ENCODE measurements at places on chromosomes 4 and X.

DNA sequence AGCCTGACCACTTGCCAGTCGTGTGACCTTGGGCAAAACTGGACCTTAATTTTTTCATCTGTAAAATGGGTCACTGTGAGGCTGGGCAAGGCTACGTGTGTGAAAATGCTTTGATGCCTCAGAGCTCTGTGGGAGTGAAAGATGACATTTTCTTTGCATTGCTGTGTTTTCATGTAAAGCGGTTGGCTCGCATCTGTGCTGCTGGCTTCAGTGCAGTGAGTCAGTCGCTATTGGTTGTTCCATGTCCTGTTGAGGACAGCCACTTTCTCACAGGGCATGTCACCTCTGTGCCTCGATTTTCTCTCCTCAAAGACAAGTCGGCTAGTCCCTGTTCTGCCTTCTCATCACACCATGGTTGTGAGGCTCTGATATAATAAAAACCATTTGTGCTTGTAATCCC, 4.4 kb downstream of the MTMR1 start:
- DNase-seq, result no peak

DNA sequence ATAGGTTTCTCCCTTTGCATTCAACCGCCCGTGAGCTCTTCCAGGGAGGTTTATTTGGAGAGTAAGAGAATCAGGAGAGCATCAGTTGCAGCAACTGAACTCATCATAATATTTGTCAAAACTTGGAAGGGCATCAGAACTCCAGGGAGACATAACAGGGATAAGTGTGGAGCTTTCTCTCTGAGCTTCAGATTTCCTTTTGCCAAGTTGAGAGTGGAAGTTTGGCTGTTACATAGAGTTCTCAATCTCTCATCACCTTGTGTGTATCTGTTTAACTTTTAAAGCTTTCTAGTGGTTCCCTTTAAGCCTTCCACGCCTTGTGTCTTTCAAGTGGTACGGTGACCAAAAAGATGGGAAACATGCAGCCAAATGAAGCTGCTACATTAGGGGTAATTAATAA, 18.8 kb downstream of the BMP3 start:
- no peak for DNase-seq

DNA sequence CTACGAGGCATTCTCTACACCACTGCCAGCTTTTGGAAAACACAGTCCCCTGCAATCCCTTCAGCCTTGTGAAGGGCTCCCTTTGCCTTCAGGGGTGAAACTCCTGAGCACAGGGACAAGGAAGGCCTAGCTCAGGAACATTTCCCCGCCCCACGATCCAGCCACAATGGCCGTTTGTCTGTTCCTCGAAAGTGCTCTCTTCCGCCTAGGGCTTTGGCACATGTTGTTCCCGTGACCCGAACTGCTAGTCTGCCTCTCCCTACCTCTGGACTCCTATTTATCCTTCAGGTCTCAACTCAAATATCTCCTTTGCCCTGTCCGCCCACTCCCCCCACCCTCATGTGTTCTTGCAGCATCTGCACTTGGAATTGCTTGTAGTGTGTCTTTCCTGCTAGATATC, 12.1 kb downstream of the FGD1 start:
- DNase-seq, result no peak

- DNase-seq, result no peak
Observed at GRCh38 chrX:137431693-137432488, 134.0 kb upstream of the ZIC3 start.

- DNase-seq, result no peak
Observed at GRCh38 chr4:89248879-89249281, 58.7 kb downstream of the GPRIN3 start.

DNA sequence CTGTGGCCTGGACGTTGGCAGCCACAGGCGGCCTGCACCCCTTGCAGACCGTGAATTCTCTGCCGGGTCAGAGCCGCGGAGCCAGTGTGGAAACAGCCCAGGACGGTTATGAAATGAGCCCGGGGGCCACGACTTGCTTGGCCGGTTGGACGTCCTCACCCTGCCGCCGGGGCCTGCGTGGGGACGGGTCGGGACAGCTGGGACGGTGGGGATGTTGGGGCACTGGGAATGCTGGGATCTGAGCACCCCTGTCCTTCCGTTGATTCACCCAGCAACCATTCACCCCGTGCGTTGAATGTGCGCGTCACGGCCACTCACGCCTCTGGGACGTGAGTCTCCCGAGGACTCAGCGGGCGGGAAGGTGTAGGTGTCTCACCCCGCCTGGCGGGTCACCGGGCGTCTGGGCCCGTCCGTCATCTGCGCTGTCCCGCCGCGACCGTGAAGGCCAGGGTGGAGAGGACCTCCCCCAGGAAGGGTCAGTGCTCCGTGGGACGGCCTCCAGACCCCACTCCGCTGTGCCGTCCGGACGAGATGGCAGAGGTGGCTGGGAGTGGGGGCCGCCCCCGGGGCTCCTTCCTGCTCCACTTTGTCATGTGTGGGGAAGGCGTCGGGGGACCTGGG, 4.5 kb upstream of the PLCXD1 start:
- DNase-seq, result peak; percentile 6

GRCh38 chr4:141130947-141131605, 2.2 kb downstream of the RNF150 start:
- no peak for DNase-seq

DNA sequence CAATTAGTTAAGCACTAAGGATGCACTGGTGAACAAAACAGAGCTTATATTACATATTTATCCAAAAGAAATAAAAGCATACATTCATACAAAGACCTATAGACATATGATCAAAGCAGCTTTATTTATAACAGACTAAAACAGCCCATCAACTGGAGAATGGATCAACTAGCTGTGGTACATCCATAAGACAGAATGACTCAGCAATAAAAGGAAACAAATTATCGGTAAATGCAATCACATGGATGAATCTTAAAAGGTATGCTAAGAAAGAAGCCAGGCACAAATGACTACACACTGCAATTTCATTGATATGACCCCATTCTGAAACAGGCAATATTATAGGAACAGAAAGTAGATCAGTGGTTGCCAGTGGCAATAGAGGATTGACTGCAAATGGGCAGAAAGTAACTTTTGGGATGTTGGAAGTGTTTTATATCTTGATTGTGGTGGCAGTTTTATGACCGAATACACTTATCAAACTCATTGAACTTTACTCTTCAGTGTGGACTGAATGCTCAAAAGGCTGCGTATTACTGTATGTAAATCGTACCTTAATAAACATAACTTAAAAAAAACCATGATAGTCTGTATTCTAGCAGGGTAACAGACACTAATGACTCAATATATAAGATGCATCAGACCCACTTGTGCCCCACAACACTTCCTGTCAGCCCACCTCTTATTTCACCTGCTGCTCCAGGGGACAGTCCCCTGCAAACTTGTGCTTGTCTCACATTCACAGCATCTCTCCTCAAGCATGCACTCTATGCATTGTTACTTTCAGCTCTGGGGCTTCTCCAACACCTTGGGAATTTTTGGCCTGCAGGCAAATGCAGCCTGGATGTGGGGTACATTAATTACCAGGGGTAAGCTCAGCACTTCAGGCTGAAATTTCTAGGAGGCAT, 59.1 kb downstream of the MID1IP1 start:
- DNase-seq, result no peak

- no peak for DNase-seq
Observed at GRCh38 chr4:83268491-83268890, 16.1 kb downstream of the COQ2 start.

GRCh38 chr4:154049457-154050181, 260.7 kb upstream of the SFRP2 start:
- no peak for DNase-seq

GRCh38 chr4:26751838-26752237, 108.8 kb upstream of the STIM2 start:
- DNase-seq, result no peak

DNA sequence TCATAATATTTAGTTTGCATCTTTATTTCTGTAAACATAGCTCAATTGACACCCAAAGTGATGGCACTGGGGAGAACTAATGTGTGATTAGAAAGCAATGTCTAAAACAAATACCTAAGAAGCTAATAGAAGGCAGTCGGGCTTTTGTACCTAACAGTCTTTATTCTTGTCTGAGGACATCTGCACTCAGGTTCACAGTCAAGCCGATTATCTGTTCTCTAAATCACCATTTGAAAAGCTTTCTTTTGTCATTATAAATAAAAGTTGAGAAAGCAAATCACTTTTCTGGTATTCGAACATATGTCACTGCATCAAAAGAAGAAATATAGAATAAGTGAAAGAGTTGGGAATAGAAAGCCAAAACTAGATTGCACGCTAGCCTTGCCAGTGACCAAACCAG, 2037.9 kb upstream of the TENM3 start:
- DNase-seq, result no peak

DNA sequence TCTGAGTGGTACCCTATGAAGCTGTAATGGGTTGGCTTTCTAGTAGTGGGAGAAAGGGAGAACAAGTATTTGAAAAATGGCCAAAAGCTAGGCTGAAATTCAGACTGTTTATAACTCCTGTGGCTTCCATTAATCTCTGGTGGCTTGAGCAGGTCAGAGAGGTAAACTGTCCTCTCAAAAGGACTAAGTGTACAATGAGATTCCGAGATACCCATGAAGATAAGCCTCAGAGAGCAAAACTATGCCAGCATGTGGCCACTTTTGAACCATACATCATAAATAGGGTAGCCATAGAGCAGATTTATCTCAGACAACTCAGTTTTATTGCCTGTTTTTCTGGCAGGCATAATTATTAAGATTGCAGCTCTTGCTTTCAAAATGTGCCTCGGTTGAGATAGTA, 89.2 kb downstream of the CHRDL1 start:
- DNase-seq, result no peak

DNA sequence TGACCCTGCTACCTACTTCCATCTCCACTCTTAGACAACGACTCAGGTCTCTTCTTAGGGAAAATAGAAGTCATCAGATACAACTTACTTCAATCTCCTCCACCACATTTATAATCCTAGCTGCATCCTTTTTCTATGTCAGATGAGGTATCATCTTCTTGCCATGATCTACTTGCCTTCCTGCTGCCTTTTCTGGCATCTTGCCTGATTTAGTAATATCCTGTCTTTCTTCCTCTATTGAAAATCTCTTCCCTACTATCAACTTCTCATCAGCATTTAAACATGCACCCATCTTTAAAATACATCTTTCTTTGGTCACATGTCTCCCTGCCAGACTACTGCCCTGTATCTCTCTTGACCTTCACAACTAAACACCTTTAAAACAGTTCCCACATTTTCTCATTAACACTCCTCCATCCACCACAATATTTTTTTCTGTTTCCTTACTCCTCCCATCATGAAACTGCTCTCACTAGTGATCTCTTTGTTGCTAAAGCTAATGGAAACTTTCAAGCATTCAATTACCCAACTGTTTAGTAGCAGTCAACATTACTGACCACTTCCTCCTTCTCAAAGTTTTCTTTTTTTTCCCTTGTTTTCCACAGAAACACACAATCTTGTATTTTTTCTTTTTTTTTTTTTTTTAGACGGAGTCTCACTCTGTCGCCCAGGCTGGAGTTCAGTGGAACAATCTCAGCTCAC, 100.8 kb upstream of the CXorf66 start:
- no peak for DNase-seq

- no peak for DNase-seq
Observed at GRCh38 chrX:41516999-41517765, 70.0 kb downstream of the NYX start.

DNA sequence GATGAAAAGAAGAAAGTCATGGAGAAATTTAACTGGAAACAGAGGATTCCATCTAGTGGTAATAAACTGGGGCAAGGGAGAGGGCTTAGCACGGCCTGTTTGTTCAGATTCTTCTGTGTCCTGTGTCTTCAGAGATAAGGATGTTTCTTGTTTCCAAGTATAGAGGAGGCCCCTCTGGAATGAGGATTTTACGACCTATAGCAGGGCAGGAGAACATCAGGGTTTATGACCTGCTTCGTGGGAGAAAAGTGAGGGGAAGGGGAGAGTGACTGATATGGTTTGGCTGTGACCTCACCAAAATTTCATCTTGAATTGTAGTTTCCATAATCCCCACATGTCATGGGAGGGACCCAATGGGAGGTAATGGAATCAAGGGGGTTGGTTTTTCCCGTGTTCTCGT, 93.0 kb upstream of the LDB2 start:
- no peak for DNase-seq

DNA sequence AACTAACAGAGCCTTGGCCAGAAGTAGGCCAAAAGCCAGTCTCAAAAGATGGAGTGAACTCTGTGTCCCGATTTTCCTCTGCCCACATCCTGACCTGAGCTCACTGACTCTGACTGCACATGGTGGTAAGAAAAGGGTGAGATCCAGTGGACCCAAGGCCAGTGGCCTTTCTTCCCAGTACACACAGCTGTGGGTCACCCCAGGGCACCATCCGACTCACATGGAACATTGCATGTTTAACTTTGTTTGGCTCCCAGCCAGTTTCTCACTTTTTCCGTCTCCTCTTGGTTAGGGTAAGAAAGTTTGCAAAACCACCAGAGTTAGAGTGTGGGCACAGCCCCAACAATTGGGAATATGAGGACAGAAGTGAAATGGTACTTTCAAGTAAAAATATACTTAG, 69.8 kb downstream of the GAB1 start:
- DNase-seq, result peak; percentile 22

DNA sequence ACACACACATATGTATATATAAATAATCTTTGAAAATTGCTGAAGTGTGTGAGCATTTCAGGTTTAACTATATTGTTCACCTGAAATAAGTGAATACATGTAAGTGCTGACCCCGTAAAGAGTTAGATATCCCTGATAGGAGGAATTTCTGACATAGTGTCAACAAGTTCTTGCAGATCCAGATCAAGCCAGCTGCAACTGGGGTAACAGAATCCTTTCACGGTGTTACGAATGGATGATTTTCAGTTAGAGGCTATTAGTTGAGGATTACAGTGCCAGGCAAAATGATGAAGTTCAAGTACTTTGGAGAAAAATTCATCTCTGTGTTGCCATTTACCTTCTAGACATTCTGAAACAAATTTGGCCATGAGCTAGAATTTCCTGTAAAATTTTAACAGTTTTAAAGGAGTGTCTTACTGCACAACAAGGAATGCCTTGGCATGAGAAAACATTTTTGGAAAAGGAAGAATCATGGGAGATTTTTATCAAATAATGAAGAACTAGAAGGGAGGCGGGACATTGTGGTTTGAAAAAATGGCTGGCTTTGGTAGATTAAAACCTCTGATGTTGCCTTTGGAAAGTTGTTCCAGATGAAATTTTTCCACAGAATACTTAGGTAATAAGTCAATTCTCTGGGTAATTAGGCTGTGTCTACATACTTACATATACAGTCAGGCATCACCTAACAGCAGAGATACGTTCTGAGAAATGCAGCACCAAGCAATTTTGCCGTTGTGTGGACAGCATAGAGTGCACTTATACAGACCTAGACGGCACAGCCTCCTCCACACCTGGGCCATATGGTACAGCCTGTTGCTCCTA, 84.4 kb upstream of the FAT1 start:
- DNase-seq, result peak; percentile 77

GRCh38 chr4:15479913-15480185, 10.2 kb downstream of the CC2D2A start:
- peak; percentile 4 for DNase-seq

GRCh38 chr4:14247767-14248166, 620.2 kb upstream of the BOD1L1 start:
- no peak for DNase-seq

- no peak for DNase-seq
Observed at GRCh38 chr4:80229590-80229989, 32.3 kb downstream of the PRDM8 start.

All from ACHN (cell line).